ENCODE measurements at places on chromosomes 7 and 10.

- DNase-seq, result no peak
These were observed 4.9 kb upstream of the OPTN start for GRCh38 chr10:13095094-13095493.

DNA sequence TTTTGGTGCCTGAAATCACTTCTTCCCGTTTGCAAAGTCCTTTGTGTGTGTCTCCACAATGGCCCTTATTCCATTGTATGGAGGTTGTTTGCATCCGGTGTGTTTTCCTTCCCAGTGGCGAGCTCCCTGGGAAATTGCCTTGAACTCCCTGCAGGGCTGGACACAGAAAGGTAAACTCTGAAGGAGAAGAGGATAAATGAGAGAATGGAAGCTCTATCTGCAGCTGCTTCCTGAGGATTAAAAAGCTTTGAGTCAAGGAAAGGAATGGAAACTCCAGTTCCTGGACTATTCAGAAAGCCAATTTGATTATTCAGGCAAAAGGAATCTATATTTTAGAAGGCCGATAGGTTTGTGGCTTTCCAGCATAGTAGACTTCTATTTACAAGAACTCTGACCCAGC, 4.4 kb upstream of the GRK5 start:
- peak; percentile 54 for DNase-seq

GRCh38 chr7:5594616-5595544, 171.2 kb upstream of the TNRC18 start:
- DNase-seq, result peak; percentile 58

DNA sequence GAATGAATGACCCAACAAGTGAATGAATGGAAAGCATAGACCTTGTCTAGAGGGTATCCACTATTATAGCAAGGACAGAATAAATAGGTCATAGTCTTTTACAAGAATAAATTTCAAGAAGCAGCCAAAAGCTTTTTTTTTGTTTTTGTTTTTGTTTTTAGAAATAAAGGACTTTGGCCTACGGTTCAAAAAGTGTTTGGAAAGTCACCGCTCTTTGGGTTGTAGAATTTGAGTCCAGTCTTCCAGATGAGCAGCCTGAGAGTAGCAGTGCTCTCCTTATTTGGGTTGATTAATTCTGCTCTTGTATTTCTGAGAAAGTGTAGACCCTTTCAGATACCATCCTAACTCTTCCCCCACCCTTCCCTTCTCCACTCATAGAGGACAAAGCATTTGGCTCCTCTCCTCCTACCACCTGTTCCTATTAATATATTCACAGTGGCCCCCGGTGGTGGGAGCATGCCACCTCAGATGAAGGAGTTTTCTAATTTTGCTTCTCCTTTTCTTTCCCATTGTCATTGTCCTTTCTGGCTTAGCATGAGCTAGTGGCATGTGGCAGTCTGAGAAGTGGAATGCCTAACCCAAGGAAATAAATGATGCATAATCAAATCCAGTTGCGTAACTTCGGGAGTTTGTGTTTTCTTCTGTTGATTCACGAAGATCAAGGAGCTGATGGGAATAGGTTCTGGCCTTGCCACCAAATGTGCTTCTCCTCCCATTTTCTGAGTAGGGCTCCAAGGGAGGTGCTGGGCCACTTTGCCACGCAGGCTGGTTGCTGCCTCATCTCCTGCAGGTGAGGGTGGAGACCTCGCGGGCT, 114.7 kb downstream of the CHN2 start:
- no peak for DNase-seq

- peak; percentile 88 for DNase-seq
These were observed 1.3 kb upstream of the KIF11 start for GRCh38 chr10:92591550-92592022.

GRCh38 chr10:110919971-110920881, 822 bp downstream of the SHOC2 start:
- peak; percentile 30 for DNase-seq

GRCh38 chr10:32132357-32132946, 76.2 kb upstream of the KIF5B start:
- no peak for DNase-seq

GRCh38 chr10:5292196-5292735, 72.5 kb upstream of the UCN3 start:
- no peak for DNase-seq

GRCh38 chr10:23432166-23432565, 6.7 kb upstream of the OTUD1 start:
- no peak for DNase-seq

- no peak for DNase-seq
These were observed 379.1 kb upstream of the MKI67 start for GRCh38 chr10:128505346-128505745.

- no peak for DNase-seq
These were observed 31.3 kb downstream of the AGAP3 start for GRCh38 chr7:151117565-151117964.

DNA sequence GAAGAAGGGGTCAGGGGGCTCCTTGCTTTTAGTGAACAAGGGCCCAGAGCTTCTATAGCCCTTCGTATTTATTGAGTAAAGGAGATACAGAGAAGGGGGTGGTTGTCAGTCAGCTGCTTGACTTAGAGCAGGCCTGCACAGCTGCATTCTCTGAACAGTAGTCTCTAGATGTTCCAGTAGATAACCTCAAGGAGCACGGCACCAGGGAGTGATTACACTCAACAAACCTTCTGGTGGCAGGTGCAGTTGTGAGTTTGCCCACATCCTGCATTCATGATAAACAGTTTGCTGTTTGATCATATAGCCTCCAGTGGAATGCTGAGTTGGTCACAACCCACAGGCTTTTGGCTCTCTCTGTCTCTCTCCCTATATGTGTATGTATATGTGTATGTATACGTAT, 70.0 kb upstream of the GJD4 start:
- DNase-seq, result no peak

GRCh38 chr7:111210043-111210442, 119.1 kb downstream of the LRRN3 start:
- DNase-seq, result no peak

DNA sequence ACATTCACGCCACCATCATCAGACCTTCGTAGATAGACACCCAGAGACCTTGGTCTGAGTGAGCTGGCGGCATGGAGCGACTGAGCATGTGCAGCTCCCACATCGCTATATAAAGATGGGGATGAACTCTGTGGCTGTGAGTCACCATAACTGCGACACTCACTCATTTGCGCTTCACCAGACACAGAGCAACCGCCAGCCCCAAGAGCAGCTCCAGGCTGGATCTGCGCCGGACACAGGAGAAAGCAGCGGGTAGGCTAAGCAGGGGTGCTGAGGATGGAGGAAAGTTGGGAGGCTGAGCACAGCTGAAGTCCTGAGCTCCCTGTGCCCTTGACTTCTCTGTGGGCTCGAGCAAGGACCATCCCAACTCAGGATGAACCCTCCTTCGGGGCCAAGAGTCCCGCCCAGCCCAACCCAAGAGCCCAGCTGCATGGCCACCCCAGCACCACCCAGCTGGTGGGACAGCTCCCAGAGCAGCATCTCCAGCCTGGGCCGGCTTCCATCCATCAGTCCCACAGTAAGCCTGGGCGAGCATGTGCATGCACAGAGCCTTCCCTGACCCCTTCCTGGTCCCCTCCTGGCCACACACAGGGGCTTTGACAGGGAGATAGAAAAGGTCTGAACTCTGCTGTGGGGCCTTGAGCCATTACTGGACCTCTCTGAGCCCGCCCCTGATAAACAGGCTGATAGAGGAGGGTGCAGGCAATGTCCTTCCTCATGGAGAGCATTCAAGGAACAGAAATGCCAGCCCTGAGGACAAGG, at the start of gene OPN4:
Gene OPN4 (plus strand): TSS at position 137 of the 762 bp plus-strand sequence. CDS start 237 bp downstream, at position 374.
- no peak for DNase-seq

DNA sequence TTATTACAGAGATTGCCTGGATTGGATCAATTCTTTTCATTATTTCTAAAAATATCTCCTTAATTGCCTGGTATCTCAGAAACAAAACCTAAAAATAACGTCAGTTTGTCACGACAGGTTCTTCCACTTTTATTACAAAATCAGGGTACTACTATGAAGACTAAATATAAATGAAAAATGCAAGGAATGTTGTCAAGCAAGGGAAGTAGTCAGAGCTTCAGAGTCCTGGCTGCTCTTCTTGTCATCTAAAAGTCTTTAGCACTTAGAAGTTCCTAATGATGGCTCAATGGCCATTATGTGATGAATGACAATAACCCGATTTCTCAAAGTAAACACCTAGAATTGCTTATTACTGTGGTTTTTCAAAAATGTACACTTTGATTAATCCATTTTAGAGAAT, 192.2 kb downstream of the SEMA3A start:
- DNase-seq, result no peak

DNA sequence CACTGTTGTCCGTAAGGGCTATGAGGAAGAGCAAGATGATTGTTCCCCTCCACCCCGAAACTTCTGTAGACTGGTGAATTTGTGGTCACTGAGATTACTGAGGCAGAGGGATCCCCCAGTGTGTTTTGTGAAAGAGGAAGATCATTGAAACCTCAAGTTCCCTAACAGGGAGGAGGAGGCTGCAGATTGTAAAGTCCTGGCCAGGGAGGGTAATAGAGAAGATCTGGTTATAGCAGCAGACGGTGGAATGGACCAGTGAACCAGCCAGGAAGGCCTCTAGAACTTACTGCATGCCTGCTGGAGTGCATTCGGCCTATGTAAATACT, 31.1 kb downstream of the LMTK2 start:
- no peak for DNase-seq

- DNase-seq, result peak; percentile 90
These were observed 8.4 kb downstream of the ETV1 start for GRCh38 chr7:13981070-13981469.

DNA sequence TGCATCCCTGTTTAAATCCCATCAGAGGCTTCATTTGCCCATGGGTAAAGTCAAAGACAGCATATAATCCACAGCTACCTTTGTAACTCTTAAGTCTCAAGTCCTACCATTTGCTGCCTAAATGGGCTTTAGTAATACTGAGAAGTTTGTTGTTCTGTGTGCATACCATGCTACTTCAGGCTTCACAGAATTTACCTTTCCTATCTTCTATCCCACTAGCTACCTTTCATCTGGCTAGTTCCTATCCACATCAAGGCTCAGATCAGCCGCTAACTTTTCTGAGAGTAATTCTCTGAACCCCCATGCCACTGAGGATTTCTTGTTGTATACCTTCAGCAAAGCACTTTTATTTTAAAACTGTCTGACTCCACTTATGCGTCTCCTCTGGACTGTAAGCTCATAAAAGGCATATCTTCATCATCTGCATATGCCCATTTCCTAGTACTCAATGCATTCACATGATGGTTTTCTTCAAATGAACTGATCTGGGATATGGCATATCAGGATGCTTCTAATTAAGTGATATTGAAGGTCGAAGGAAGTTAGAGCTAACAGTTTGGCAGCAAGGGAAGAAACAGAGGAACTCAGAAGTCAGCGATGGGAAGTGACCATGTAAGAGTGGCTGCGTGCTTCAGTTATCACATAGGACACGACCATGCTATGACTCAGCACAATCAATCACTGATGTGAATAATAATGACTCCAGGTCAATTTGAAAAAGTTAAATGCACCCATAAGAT, 283.9 kb upstream of the DKK1 start:
- DNase-seq, result peak; percentile 18

GRCh38 chr7:31958226-31958625, 112.0 kb downstream of the PDE1C start:
- DNase-seq, result no peak

DNA sequence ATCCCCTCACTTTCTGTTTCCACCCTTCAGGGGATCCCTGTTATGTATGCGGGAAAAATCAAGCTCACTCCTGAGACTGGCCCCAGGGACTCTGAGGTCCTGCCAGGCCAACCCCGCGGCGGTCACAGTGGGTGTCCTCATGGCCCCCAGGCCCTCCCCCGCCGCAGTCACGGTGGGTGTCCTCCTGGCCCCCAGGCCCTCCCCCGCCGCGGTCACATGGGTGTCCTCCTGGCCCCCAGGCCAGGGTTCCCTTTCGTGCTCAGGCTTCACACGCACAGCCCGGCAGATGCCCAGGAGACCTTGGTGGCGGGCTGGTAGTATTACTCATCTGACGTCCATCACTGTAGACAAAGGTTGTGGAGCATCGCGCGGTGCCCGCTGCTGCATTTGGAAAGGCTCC, 491.0 kb upstream of the FOXK1 start:
- DNase-seq, result no peak

GRCh38 chr10:44828508-44829142, 82.5 kb upstream of the TMEM72 start:
- DNase-seq, result no peak

GRCh38 chr7:69651101-69651590, 52.9 kb downstream of the AUTS2 start:
- DNase-seq, result no peak

GRCh38 chr10:86880971-86881370, 76.4 kb downstream of the MMRN2 start:
- DNase-seq, result no peak
